ENCODE measurements at places on chromosomes 5 and 9. TPM values are rescaled to one million over a fixed set of nuclear protein-coding genes. Genes with fewer than 3 reads are reported as not detected.

Gene PCDHGC4
- total RNA-seq = not detected

Gene ANGPTL2
- not detected for total RNA-seq

Gene CRB2
- total RNA-seq = 0.07 TPM

Gene PCDHGA1
- total RNA-seq = 0.30 TPM

Gene TAS2R1
- not detected for total RNA-seq

Gene CDK7
- total RNA-seq = 79.7 TPM

Gene CCL27
- not detected for total RNA-seq

Gene SUSD3
- 1.2 TPM for total RNA-seq

Gene LCP2
- total RNA-seq = not detected

Gene RICTOR
- total RNA-seq = 4.9 TPM

Gene CYSRT1
- total RNA-seq = 4.1 TPM

Gene PCDHB14
- 0.13 TPM for total RNA-seq

Gene ARID3C
- not detected for total RNA-seq

Gene FGD3
- 0.36 TPM for total RNA-seq

Gene DEPDC1B
- 17.4 TPM for total RNA-seq

Gene STC2
- total RNA-seq = 47.5 TPM

Gene SEMA4D
- 8.6 TPM for total RNA-seq

Gene LCN9
- not detected for total RNA-seq

Gene WNT8A
- not detected for total RNA-seq
